NCI-H187 (cell line): ENCODE measurements at places on chromosomes 3 and 15.

GRCh38 chr15:40466426-40467260 is 4.1 kb upstream of the CHST14 start:
- no peak for DNase-seq

- DNase-seq: no peak
These were observed 524.9 kb downstream of the RBMS3 start for GRCh38 chr3:29805757-29806156.

- DNase-seq: no peak
These were observed 10.2 kb downstream of the ALDH1L1 start for GRCh38 chr3:126170073-126170777.

- DNase-seq: no peak
These were observed 394.6 kb upstream of the TPM1 start for GRCh38 chr15:62647843-62648505.

DNA sequence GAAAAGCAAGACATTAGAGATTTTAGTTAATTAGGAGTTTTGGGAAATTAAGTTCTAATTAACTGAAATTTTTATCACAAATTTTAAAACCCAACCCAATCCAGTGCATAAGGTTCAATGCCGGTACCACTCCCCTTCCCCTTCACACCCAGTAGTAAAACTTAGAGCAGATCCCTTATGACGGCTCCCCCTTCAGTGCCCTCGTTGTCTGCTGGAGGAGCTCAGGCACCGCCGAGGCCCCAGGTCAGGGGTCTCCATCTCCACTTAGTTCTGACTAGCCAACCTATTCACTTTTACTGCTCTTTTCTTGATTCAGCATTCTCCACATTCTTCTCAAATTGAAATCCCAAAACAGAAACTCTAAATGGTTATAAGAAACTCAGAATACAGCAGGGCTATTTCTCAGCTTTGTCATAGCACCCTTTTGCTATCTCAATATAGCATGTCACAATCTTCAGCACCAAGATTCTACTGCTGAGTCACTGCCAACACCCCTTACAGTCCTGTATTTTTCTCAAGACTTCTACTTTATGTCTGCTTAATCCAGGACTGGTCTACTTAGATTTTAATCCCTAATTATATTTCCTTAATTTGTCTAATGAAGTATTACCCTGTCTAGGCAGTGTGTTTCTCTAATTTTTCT is 39.8 kb downstream of the TUBGCP4 start:
- DNase-seq: no peak

DNA sequence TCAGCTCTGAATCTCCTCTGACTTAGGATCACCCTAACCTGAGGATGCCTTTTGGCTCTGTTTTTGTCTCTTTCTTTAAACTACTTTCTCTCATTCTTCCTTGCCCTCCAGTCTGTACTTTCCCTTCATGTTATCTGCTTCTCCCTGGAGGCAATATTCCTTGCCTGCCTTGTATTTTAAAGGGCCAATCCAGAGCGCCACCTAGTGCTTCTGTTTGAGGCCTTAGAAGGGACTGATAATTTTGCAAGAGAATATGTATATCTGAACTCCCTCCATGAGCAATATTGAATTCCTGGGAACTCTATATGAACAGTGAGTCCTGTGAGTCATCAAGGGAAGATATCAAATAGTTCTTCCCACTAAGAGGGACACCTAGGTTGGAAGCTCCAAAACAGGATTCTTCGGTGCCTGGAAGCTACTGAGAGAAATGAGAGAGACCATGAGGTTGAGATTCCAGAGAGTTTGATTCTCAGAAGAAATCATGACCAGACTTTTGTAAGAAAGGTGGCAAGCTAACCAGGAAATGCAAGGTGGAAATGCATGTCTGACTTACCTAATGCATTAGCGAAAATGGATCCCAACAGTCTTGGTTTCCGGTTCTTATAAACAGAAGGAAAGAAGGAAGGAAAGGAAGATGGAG is 203.8 kb upstream of the CD96 start:
- no peak for DNase-seq

DNA sequence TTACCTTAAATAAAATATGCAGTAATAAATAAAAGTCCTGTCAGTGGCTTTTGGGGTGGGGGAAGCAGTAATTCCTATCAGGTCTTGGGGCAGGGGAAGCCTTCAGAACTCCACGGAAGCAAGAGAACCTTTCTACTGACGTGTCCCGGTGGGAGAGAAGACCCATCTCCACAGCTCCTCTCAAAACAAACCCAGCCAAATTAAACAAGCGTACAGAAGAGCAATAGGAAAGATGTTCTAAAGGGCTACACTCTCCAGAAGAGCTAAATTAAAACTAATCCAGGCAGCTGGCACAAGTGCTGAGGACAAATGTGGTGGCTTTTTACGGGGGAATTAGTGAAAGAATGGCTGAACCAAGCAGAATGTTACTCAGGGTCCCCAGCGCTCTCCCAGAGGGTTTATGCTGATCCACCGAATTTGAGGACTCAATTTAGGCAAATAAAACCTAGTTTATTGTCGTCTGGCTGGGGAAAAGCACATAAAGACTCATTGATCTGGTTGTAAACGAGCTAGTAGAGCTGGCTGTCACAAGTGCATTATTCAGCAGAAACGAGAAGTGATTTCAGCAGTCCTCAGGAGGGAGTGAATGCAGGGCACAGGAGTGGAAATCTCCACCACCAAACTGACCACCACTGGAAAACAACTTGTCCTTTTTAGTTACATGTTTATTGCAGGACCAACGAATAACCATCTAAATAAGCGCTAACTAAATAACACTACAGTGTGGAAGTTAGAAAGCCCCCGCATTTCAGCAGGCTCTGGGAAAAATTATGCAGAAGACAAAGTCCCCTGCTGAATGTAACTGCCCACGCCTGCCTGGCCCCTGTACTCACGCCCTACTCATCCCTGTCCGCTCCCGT is 13.5 kb downstream of the BFSP2 start:
- DNase-seq: no peak

- DNase-seq: no peak
These were observed 683.0 kb downstream of the NTRK3 start for GRCh38 chr15:87573534-87573933.

DNA sequence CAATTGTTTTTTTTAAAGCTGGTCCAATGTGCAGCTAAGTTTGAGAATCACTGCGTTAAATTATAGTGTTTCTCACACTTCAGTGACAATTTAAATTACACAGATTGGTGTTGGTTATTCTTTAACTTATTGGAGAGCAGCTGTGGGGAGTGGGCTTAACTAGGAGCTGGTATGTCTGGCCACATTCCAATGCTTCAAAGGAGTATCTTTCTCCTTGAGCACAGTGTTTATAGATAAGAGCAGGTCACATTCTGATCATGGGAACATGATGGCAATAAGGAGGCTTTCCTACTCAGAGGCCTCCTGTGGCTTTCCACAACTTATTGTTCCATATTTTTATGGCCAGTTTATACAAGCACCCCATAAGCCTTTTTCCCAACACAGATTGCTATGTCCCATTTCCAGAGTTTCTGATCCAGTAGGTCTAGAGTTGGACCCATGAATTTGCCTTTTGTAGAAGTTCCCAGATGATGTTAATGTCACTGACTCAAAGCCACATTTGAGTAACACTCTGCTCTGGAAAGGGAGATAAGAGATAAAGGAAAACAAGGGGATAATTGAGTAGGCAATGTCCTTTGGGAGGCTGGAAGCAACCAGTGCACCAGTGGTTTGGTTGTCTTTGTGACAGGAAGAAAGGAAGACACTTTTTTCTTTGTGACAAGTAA is 33.0 kb upstream of the PLSCR4 start:
- no peak for DNase-seq

- no peak for DNase-seq
These were observed 19.9 kb downstream of the SMAD3 start for GRCh38 chr15:67085237-67085817.

- no peak for DNase-seq
These were observed 41.1 kb upstream of the CSTA start for GRCh38 chr3:122283796-122284445.

DNA sequence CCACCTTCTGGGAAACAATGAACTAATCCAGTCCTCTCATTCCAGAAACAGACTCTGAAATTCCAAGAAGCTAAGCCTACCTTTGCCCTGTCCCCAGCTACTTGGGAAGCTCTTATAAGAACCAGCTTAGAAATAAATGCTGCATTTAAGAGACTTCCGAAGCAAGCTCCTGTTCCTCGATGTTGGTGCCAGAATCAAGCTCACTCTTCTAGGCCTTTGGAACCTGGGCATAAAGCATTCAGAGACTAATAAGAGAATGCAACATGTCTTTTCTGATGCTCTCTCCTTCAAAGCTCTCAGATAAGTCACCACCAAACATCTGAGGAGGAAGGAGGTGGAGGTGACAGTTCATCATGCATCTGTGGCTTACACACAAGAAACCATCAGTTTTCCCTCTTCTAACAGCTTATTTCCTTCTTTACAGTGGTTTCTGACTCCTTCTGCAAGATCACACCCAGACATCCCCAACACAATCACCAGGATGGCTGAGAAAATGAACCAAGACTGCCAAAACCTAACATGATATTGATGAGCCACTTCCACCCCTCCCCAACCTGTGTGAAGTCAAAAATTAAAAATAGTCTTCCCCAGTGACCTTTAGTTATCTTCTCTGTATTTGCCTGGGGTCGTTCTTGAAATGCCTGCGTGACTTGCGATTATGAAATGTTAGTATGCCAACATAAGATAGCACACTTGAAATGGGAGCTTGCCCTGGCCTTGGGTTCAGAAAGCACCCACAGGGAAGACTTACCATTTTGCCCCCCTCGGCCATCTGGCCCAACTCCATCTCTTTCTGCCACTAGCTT is 11.5 kb downstream of the ARHGEF3 start:
- no peak for DNase-seq

DNA sequence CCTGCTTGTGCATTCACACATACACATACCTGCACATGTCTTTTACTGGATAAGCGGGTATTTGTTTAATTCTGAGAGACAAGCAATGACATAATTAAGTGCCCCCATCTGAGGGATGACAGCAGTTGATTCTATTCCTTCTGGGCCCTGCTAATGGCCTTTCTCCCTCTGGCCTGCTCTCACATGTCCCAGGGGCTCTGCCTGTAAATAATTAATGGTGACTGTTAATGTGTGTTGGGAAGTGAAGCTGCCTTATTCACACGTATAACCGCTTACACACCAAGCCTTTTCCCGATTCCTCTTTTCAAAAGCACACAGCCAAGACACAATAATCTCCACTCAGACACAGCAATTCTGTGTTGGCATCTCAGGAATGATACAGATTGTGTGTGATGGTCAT is 47.8 kb downstream of the LRRK1 start:
- DNase-seq: no peak

DNA sequence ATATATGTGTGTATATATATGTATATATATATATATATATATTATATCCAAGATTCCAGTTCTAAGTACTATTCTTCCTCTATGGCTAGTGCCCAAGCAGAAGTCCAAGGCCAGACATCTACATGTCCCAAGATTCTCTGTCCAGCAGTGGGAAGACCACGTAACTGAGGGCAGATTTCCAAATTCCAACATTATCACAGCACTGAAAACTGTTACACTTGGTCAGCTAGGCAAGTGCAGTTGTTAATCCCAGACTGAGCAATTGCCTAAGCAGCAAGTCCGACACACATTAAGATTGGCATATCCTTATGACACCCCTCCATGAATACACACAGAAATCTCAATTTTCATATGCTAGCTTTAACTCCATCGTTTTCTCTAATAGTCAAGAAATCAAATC is 1148.5 kb downstream of the IGSF11 start:
- no peak for DNase-seq

GRCh38 chr3:128993461-128994172 is at the start of gene CFAP92:
Gene CFAP92 (minus strand): TSS chr3:128994076. CDS start chr3:128993304, 772 bp downstream.
- peak; percentile 74 for DNase-seq

- DNase-seq: no peak
These were observed 282.4 kb upstream of the LRRFIP2 start for GRCh38 chr3:37456781-37457180.

GRCh38 chr15:98139337-98139736 is 178.8 kb downstream of the ARRDC4 start:
- DNase-seq: no peak

- no peak for DNase-seq
These were observed 30.0 kb upstream of the SLC2A2 start for GRCh38 chr3:171056528-171056927.

DNA sequence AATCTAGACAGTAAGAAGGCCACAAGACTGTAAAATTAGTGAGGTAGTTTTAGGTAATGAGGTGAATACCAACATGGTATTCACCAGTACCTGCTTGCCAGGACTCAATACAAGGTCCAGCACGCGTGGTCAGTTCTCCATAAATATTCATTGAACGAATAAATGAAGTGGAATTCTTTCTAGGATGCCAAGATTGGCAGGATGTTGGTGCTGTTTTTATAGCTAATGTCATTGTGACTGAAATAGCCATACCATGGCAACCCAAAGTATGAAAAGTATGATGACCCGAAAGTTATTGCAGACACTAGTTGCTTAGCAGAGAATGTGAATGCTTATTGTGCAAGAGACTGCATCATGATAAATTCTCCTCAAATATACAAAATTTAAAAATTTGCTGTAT is 307.2 kb downstream of the KCNH8 start:
- no peak for DNase-seq

GRCh38 chr15:70308011-70308734 is 210.5 kb upstream of the TLE3 start:
- no peak for DNase-seq

GRCh38 chr15:35394416-35394815 is 151.5 kb downstream of the DPH6 start:
- no peak for DNase-seq

DNA sequence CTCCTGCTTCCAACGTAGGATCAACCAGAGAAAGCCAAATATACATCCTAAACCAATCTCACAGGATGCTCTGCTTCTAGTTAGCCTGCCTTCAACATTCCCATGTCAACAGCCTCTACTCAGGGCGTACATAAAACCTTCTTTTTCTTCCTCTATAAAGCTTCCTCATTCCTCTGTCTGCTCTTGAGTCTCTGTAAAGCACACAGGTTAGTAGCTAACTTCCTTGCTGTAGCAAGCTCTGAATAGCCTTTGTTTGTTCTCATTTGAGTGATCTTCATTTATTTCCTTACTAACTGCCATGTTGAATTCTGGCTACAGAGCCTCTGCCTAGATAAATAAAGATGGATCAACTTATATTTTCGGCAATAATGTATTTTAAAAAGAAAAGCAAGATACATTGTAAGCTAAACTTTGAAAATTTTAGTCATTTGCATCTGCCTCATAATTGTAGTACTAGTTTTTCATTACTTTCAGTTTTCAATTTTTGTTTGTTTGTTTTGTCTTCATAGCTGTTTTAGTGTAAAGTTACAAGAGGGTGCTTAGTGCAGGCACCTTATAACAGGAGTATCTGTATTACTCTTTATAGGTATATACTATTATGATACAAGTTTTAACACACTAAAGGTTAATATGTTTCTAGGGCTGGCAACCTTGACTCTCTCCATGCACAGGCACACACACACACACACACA is 498.2 kb downstream of the PYDC2 start:
- no peak for DNase-seq

DNA sequence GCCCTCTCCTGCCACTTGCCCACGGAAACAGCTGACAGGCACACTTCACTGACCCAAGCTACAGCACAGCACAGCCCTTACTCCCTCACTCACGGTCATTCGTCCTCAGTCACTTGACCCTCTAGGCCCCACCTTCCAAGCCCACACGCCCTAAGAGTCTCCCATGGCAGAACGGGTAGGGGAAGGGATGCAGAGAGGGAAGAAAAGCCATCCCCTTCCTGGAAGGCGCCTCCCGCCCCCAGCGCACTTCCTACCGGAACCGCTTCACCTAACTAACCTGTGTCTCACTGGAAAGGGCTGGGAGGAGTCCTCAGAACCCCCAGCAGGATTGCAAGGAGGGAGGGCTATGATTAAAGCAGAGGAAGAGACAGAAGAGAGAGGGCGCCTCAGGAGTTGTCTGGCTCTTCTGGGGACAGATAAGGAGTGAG is 22.9 kb downstream of the EPHB3 start:
- DNase-seq: no peak

- DNase-seq: no peak
These were observed 1.1 kb downstream of the EHD4 start for GRCh38 chr15:41971089-41971894.
